ENCODE measurements at places on chromosomes 1 and 21.
A peak's percentile ranks its signal among the peaks of the same experiment; 100 is the strongest.

GRCh38 chr1:107782217-107782845 is 182.6 kb downstream of the VAV3 start:
- peak; percentile 43 for DNase-seq

GRCh38 chr21:46624050-46624449 is 11.4 kb upstream of the PRMT2 start:
- DNase-seq: no peak

- DNase-seq: no peak
These were observed 2.8 kb downstream of the FOXD2 start for GRCh38 chr1:47440599-47441081.

GRCh38 chr1:26785611-26786436 is 1.9 kb upstream of the PIGV start:
- no peak for DNase-seq

GRCh38 chr1:114199017-114199594 is 45.4 kb upstream of the SYT6 start:
- no peak for DNase-seq

- no peak for DNase-seq
These were observed 629.1 kb downstream of the SMYD3 start for GRCh38 chr1:245877976-245878375.

DNA sequence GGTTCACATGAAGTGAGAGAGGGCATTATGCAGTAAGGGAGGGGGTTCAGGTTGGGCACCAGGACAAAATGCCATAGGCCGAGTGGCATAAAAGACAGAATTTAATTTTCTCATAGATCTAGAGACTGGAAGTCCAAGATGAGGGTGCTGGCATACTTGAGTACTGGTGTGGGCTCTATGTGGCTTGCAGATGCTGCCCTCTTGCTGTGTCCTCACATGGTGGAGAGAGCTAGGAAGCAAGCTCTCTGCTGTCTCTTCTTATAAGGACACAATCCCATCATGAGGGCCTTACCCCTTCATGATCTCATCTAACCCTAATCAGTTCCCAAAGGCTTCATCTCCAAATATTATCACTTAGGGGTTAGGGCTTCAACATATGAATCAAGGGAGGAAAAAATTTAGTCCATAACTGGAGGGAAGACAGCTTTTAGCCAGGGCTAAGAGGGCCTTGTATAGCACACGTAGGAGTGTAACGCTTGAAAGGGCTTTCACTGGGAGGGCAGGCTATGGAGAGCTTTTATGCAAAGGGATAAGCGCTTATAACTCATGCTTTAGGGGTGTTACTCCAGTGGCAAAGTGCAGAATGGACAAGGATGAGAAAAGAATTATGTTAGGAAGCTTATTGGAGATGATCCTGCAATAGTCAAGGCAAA is 64.5 kb downstream of the PLPPR5 start:
- no peak for DNase-seq

DNA sequence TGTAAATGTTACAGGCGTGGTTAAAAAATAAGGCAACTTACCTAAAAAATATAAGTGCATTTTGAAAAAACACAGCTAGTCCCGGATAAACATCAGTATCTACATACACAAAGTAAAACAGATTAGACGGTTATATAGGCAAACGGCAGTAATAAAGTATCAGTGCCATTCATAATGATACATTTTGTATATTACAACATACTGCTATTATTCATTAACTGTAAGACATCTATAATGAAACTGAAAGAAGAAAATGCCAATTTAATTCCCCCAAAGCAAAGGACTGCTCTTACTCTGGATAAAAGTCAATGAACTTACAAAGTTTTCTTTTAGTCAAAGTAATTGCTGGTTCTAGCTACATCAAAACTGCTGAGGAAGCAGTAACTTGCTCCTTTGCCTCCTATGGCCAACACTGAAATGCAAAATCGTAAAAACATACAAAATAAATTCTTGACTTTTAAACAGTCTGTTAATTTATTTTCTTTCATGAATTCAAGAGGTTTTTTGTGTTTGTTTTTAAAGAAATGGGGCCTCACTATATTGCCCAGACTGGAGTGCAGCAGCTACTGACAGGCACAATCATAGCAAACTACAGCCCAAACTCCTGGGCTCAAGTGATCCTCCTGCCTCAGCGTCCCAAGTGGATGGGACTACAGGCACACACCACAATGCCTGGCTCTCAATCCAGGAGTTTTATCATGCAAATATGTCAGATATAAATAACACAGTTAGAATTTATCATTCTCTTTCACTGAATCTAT is 23.9 kb downstream of the TMEM50B start:
- DNase-seq: no peak

GRCh38 chr1:241593186-241593585 is 47.0 kb downstream of the CHML start:
- DNase-seq: no peak

DNA sequence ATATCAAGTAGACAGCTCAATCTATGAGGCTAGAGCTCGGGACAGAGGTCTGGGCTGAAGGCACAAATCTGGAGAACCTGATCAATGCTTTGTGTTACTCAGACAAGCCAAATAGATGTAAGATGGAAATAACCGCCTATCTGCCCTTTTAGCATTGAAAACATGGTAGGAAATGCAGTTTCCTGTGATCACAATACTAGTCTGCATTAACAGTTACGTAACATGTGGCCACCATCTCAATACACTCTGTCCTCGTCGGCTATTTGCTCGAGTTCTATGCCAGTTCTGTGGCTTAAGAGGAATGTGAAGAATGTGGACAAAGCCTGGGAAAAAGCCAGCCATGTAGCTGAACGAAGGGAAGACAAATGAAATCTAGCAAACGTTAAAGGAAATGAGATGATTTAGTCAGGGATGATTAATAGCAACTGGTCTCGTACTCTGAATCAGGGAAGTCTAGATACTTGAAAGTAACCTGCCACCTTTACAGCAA is 73.3 kb downstream of the HSF2BP start:
- peak; percentile 99 for DNase-seq

- no peak for DNase-seq
These were observed 36.5 kb downstream of the ZBTB18 start for GRCh38 chr1:244087611-244088010.

GRCh38 chr1:208499601-208500000 is 255.4 kb upstream of the PLXNA2 start:
- DNase-seq: no peak

GRCh38 chr21:35006248-35006647 is 42.9 kb downstream of the RUNX1 start:
- DNase-seq: no peak

DNA sequence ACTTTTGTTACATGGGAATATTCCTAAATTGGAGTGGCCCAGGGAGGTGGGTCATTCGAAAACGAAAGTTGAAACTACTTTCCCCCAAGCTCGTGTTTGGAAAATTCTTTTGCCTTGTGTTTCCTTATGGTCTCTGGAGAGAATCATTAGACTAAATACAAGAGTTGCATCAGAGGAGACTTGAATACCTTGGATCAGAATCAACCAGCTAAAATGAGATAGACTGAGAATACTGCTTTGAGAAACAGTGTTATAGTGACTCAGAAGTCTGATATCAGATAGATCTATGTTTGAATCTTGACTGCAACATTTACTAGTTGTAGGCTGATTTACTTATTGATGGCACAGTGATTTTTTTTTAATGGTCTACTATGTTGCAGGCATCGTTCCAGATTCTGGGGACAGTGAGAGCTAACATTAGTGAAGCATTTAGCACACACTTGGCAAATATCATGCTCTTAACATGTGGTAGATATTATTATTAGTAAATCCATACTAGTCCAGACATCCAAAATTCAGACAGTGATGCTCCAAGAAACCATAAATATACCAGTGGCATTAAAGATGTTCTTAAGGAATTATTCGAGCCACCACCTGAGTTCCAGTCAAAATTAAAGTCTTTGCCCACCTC is 12.9 kb upstream of the ACTN2 start:
- DNase-seq: no peak

GRCh38 chr1:75641325-75641724 is 30.4 kb upstream of the SLC44A5 start:
- no peak for DNase-seq
